ENCODE measurements at places on chromosomes 7 and 10. TPM values are rescaled to one million over a fixed set of nuclear protein-coding genes. Genes with fewer than 3 reads are reported as not detected.

SEMA3D gene
- total RNA-seq: 20.4 TPM

AKR1E2 gene
- total RNA-seq: 9.6 TPM

CALML5 gene
- not detected for total RNA-seq

CALHM1 gene
- not detected for total RNA-seq

LRIT1 gene
- total RNA-seq: not detected

CRHR2 gene
- total RNA-seq: not detected

All from dermis blood vessel endothelial cell (primary cell).